Stimulated activated CD8-positive, alpha-beta memory T cell treated with anti-CD3 and anti-CD28 coated beads, Interleukin-4, amount 100 ng/mL, for 1 hour (primary cell): ENCODE measurements at places on chromosomes 4 and X.

DNA sequence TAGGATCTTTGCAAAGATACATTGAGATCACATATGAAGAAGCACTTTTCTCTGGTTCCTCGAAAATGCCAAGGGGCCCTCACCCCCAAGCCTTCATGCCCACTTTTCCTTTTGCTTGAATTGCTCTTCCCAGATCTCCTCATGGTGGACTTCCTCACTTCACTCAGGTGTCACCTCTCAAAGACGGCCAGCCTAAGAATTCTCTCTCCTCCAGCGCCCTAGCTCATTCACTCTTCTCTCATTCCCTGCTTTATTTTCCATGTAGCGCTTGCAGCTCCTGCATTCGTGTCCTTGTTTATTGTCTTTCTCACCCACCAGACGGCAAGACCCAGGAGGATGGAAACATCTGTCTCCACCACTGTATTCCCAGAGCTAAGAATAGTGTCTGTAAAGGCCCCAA, 32.9 kb downstream of the CCKAR start:
- no peak for DNase-seq

- no peak for DNase-seq
Observed at GRCh38 chrX:119887721-119888425, 7.8 kb upstream of the AKAP14 start.

- DNase-seq: no peak
Observed at GRCh38 chr4:53935780-53936179, 128.6 kb downstream of the CHIC2 start.

DNA sequence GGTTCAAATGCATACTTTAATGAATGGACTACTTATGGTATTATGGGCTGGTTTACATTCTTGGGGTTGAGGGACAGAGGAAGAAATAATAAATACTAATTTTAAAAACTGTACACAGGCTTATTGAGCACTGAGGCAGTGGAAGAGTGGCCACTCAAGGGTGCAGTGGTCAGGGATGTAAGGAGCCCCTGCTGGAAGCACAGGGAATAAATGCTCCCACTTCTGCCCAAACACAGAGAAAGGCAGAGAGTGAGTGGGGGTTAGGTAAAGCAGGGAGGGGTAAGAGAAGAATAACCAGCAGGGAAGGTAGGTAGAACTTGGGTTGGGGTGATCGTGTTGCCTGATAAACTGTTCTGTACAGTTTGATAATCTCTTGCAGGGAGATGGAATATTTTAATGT, 60.0 kb downstream of the GAB1 start:
- DNase-seq: no peak

GRCh38 chrX:136572030-136572429, 40.0 kb downstream of the VGLL1 start:
- no peak for DNase-seq

- DNase-seq: no peak
Observed at GRCh38 chr4:105088110-105088879, 58.4 kb upstream of the TET2 start.

DNA sequence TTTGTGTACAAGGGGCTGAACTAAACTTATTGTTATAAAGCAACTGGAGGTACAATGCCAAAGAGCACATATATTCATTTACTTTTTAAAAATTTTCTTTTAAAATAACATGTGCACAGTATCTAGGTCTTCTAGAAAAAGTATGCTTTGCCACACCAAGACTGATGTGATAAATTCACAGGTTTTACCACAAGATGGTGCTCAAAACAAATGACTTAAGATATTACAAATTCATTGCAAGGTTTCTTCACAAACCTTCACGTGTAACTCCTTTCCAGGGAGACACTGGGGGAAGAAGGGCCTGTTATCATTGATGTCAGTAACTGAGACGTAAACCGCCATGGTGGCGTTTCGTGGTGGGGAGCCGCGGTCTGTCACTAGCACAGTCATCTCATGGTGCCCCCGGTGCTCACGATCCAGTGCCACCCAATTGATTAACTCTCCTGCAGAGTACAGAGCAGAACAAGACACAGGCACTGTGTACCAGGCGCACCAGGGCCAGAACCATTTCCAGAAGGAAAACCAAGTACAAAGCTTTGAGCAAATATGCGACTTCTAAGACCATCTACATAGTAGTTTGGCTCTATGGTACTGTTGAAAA, 162.2 kb downstream of the DCHS2 start:
- DNase-seq: no peak

- DNase-seq: no peak
Observed at GRCh38 chr4:7020290-7020689, 22.9 kb upstream of the TADA2B start.

GRCh38 chrX:118603981-118604380, 108.4 kb downstream of the DOCK11 start:
- no peak for DNase-seq

- DNase-seq: no peak
Observed at GRCh38 chr4:151259752-151260151, 17.2 kb upstream of the PRSS48 start.

- DNase-seq: no peak
Observed at GRCh38 chr4:71141125-71141524, 147.7 kb downstream of the DCK start.
